Mesendoderm (in vitro differentiated cells): ENCODE measurements at places on chromosomes 16 and 17.
A peak's percentile ranks its signal among the peaks of the same experiment; 100 is the strongest.

DNA sequence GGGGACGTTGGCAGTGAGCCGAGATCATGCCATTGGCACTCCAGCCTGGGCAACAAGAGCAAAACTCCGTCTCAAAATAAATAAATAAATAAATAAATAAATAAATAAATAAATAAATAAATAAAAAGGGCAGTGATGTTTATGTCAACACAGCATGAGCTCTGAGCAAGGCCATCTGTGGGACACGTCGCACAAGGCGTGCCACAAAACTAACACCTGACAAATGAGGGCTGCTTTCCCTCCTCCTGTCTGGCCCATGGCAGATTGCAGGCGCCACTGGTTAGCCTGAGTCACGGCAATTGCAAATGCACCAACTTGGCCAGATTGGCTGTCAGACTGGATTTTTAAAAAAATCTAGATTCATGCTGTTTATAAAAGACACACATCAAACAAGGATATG lies 25.9 kb upstream of the SPNS3 start:
- DNase-seq, result no peak

GRCh38 chr16:79985606-79986005 lies 385.1 kb upstream of the MAF start:
- no peak for DNase-seq

DNA sequence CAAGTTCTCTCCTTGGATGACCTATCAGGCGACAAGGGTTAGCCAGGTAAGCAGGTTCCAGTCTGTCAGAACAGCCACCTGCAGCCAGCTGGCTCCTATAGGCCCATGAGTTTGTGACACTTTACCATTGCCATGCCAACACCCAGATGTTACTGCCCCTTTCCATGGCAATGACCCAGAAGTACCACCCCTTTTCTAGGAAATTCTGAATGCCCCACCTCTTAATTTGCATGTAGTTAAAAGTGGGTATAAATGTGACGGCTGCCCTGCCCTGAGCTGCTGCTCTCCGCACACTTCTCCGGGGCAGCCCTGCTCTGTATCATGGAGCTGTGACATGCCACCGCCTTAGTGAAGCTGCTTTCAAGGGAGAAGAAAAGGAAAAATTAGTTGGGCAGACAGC lies 10.0 kb upstream of the SECTM1 start:
- peak; percentile 44 for DNase-seq

DNA sequence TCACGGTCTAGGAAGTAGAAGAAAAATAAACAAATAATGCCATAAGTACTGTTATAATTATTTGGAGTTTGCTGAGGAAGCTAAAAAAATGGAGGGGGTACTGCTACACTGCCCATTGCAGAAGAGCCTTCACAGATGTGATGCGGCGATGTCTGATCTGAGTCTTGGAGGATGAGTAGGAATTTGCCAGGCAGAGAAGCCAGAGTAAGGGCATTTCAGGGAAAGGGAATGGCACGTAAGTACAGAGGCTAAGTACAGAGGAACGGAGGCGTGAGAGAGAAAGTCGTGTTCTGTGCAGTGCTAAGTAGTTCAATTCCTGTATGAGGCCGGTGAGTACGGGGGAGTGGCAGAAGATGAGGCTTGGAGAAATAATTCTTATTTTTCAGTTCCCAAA lies 741 bp upstream of the GRB2 start:
- no peak for DNase-seq

GRCh38 chr17:80191865-80192661 lies 22.2 kb downstream of the CARD14 start:
- no peak for DNase-seq

DNA sequence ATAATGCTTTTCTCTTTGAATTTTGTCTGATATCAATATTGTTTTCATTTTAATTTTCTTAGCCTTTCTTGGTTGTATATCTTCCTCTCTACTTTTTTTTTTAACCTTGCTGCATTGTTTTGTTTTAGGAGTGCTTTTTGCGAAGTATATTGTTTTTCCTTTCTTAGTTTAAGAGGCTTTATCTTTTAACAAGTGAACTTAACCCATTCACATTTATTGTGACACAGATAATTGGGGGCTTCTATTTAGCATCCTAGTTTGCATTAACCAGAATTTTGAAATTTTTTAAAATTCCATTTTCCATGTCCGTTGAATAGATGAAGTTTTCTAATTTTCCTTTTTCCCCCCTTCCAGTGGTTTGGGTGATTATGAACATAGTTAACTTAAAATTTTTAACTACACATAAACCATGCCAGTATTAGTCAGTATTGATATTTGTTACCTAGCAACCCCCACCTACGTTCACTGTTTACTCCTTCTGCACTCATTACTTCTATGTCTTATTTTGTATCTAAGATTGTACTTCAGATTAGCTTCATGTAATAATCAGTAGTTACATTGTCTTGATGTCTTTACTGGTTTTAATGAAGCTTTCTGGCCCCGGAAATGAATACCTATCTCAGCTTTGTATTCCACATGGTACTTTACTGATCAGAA lies 44.4 kb downstream of the TNRC6A start:
- no peak for DNase-seq

DNA sequence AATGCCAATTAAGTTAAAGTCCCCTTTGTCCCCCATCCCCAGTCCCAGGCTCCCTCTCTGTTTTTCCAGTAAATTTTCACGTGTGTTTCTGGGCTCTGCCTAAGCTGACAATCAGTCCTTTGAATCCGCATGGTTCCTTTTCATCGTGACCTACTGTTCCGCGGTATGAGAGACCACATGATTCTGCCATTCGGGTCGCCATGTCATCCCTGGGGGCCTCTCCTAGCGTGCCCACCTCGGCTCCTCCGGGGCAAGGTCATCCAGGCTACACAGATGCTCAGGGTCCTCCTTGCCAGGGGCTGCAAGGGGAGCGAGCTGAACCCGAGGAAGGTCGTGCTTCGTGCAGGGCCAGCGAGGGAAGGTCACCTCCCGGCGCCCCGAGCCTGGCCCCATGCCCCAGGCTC lies 157.6 kb downstream of the RAB11FIP4 start:
- DNase-seq, result peak; percentile 54

- DNase-seq, result peak; percentile 91
These were observed 6.0 kb upstream of the CDC6 start for GRCh38 chr17:40281663-40282062.

- DNase-seq, result no peak
These were observed 8.1 kb upstream of the ATXN7L3 start for GRCh38 chr17:44207743-44208142.

GRCh38 chr17:19867329-19868078 lies at the start of gene ULK2:
Gene ULK2 (minus strand): TSS chr17:19867936. CDS start chr17:19867417, 519 bp downstream.
- DNase-seq, result peak; percentile 83

GRCh38 chr17:16986391-16986790 lies 14.5 kb upstream of the TNFRSF13B start:
- DNase-seq, result peak; percentile 65

DNA sequence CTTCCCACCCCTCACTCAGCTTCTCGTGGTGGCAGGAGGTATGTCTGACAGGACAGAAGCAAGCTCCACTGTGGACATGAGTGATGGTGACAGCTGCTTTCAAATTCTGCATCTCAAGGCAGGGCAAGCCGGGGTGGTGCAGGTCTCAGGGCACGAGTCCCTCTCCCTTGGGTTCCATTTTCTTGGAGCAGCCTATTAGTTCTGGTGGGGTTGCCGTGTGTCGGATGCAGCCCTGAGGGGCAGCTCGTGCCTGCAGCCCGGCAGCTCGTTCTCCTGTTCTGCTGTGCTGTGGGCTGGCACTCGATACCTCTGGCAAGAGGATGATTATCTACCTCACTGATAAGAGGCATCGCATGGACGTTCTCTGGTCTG lies 16.5 kb upstream of the CLEC18C start:
- no peak for DNase-seq

GRCh38 chr17:38883592-38884526 lies 14.0 kb downstream of the LASP1 start:
- DNase-seq, result peak; percentile 89

DNA sequence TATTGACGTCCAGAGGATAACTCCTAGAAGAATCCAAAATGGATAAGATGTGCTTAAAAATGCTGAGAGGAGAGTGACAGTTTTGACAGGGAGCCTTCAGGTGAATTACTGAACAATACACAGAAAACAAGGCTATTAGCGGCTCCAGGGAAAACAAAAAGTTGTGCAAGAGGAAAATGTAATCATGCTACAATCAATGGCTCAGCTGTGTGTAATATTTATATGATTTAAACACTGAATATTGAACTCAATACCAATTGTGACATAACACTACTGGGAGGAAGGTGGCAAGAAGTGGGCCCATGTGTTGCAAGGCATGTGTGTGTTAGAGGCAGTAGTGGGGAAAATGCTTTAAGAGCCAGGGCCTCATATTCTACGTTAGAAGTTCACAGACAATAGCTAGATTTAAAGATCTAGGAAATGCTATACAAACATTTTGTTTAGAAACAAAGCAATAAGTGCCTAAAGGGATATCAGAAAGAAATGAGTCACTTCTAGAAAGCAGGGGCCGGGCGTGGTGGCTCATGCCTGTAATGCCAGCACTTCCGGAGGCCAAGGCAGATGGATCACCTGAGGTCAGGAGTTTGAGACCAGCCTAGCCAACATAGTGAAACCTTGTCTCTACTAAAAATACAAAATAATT lies 253.2 kb upstream of the IRX5 start:
- no peak for DNase-seq

DNA sequence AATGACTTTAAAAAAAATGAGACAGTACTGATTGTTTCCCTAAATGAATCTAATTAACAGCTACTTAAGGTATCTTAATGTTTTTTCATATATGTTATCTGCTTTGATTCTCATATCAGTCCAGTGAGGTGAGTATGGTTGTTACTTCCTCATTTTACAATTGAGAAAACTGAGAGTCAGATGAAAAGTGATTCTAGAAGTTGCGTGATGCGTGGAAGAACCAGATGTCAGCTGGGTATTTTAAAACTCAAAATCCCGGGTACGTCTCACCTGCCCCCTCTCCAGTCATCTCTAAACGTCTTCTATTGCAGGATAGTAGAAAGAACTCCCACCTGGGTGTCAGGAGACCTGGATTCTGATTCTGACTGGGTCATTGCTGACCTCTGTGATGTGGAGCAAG lies 89.2 kb downstream of the MAP2K6 start:
- no peak for DNase-seq

- no peak for DNase-seq
These were observed 260.8 kb upstream of the TNRC6C start for GRCh38 chr17:77697480-77698400.

DNA sequence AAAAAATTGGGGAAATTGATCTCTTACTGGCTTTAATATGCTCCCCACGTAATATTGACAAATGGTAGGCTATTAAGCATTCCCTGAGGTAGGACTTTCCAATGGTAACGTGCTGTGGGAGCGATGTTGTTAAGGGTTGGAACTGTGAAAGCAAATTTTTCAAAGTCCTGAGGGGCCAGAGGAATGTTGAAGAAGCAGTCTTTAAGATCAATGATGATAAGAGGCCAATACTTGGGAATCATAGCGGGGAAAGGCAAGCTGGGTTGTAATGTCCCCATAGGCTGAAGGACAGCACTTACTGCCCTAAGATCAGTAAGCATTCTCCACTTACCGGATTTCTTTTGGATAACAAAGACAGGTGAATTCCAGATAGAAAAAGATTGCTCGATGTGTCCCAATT lies 69.6 kb upstream of the ARL4D start:
- DNase-seq, result peak; percentile 51

DNA sequence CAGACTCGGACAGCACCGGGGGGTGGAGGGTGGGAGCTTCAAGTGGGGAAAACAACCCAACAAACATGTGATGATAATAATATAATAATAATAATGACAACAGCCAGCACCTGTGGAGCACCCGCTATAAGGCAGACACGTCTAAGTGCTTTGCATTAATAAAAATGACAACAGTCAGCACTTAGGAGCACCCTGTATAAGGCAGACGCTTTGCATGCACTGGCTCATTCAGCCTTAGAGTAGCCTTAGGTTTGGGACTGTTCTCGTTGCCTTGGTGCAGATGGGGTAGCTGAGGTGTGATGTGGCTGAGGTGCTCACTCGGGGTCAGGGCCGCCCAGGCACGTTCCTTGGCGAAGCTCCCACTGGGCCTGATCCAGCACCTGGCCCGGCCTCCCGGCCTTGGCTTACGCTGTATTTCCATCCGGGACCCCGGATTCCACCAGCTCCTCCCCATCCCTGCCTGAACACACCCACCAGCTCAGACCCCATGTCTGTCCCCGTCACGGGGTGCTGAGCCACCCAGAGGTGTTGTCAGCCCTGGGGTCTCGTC lies 144.0 kb upstream of the CIBAR2 start:
- DNase-seq, result no peak

GRCh38 chr16:62102588-62102987 lies 66.3 kb upstream of the CDH8 start:
- DNase-seq, result no peak

- no peak for DNase-seq
These were observed 118.4 kb downstream of the CCDC182 start for GRCh38 chr17:57626520-57627210.

DNA sequence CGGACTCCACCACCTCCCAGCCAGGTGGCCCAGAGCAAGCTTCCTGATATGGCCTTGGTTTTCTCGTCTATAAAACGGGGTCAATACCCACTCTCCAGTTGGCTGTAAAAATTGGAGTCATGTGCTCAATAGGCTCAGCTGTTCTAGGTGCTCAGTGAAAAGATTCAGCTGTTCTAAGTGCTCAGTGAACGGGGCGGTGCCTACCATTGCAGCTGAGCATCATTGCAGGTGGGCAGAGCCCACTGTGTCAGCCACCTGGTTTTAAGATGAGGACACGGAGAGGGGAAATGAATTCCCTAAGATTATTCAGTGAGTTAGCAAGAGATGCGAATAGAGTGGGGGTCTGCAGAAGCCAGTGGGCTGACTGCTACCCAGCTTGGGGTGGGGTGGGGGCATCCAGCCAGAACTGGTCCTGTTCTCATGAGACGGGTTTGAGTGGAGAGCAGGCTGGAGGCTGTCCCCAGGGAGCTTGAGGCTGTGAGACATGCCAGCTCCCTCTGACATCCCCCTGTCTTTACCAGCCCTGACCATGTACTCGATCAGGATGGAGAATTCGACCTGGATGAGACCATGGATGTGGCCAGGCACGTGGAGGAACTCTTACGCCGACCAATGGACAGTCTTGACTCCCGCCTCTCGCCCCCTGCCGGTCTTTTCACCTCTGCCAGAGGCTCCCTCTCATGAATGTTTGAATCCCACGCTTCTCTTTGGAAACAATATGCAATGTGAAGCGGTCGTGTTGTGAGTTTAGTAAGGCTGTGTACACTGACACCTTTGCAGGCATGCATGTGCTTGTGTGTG lies 21.9 kb downstream of the STAT5A start:
- DNase-seq, result no peak
